ENCODE measurements at places on chromosomes 7 and 10.

DNA sequence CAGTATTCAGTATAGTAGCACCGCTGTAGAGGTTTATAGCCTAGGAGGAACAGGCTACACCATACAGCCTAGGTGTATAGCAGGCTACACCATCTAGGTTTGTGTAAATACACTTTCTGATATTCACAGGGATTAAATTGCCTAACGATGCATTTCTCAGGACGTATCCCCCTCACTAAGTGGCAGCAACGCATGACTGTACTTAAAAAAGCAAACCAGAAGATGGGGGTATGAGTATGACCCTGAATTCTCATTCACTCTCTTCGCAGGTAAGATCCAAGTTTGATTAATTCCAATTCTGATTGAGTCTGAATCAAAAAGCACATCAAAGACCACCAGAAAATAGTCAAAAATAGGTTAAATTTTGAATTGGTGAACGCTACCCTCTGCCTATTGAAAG lies 972 bp downstream of the ORC5 start:
- DNase-seq, result no peak

GRCh38 chr7:99521399-99521798 lies 16.9 kb downstream of the ZKSCAN5 start:
- DNase-seq, result no peak

- DNase-seq, result peak; percentile 65
Observed at GRCh38 chr10:110918269-110918642, 724 bp downstream of the BBIP1 start.

DNA sequence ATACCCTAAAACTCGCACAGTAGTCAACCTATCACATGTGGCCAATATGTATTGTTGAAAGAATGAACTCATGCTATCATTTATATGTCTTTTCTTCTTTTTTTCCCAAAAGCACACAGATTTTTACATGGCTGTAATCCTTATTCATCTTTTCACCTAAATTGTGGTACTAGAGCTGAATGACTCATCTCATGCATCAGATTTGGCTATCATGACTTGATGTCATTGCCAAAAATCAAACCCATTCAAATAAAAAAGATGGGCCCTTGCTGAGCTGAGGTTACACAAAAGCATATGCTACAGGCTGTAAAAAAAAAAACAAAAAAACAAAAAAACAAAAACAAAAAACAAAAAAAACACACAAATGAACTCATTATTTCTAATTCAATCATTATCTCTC lies 3.3 kb upstream of the LMOD2 start:
- no peak for DNase-seq

DNA sequence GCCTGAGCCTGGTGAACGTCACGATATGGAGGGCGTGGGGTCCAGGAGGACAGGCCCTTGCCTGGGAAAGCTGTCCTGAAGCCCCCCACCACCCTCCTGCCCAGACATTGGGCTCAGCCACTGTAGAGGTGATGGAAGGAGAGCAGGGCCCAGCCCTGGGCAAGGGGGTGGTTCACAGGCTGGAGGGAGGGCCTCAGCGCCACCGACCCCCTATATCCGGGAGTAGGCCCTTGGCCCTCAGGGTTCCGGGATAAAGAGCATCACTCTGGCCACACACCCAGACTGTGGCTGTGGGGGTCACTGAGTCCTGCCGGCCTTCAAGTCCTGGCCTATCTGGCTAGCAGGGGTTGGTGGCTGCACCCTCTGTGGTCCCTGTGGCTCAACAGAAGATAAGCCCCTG lies 55.3 kb upstream of the GTF2IRD1 start:
- no peak for DNase-seq

- no peak for DNase-seq
Observed at GRCh38 chr10:103064956-103065355, 128.1 kb downstream of the NT5C2 start.

DNA sequence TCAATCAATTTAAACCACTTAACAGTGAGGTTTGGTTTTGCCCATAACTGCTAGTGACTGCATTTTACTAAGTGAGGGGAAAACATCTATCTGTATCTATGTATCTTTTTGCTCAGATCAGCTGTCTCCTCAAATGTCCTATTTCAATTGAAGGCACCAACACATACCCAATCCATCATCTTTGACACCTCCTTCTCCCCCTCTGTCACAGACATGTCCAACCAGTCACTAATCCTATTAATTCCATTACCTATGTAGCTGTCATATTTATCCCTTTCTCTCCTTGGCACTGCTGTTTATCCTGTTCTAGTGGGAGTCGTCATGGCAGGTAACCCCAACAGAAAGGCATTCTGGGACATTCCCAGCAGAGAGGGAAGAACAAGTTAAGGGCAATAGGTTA lies 975.2 kb upstream of the AUTS2 start:
- no peak for DNase-seq

DNA sequence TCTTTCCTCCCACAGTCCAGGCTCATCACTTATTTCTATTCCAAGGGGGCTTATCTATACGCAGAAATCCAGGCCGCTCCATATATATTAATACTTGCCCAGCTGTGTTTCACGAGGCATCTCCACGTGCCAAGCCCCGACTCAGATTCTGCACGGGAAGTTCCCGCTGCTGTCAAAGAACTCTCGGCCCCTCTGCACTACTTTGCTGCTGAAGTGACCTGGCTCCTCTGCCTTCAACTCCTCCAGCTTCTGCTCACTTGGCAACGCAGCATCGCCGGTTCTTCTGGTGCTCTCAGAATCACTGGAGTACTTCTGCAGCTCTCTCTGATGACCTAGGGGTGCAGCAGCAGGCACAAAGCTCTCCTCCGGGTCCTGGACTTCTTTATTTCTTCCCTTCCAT lies 9.7 kb upstream of the CHST12 start:
- DNase-seq, result no peak

- DNase-seq, result no peak
Observed at GRCh38 chr7:141452911-141453310, 98.3 kb upstream of the AGK start.

DNA sequence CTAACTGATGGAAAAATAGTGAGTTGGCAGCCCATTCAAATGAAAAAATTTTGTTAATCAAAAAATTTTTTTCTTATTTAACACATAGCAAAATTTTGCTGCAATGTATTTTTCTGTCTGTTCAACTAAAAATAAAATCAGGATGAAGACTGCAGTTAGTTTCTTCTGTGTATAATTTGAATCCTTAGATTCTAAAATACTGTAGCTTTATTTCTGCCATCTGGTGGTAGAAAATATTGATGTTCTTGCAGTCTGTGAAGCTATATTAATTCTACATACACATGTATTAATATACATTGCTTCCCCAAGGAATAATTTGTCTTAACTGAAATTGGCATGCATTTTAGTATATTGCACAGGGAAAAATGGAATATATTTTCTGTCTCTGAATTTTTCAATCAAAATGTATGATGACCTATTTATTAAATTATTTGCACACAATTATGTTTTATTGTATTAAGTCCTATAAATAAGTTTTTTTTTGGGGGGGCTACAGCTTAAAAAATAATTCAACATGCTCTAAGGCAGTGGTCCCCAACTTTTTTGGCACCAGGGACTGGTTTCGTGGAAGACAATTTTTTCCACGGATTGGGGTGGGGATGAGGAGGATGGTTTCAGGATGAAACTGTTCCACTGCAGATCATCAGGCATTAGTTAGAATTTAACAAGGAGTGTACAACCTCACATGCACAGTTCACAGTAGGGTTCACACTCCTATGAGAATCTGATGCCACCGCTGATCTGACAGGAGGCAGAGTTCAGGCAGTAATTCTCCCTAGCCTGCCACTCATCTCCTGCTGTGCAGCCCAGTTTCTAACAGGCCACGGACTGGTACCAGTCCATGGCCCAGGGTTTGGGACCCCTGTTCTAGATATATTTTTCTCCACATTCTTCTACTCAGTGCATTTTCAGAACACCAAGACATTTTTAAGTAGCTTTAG lies 119.4 kb downstream of the GNAT3 start:
- DNase-seq, result no peak

GRCh38 chr10:60735244-60735643 lies 43.0 kb upstream of the CDK1 start:
- DNase-seq, result no peak

DNA sequence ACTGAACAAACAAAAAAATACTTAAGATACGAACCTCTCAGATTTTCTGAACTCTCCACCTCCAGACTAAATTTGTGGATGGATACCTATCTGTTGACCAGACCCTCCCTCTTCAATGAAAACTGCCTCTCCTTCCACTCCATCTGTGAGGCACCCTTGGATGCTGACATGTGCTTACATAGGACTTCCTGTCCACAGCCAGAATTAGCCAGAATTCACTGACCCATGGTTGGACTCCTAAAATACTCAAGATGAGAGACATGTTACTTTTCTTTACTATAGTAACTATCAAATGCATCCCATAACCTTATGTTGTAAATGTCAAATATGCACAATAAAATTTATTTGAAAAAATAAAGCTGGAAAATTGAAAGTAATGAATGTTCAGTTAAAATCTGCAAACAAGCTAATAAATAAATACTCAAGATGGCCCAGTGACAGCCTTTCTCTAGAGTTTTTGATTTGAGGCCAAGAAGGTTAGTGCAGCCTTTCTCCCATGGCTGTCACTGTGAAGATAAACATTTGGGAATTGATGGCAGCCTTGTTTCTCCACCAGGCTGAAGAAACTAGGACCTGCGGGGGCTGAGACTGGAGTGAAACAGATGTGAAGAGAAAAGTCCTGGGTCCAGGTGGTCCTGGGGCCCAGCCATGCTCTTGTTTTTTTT lies 287.0 kb downstream of the ZEB1 start:
- DNase-seq, result no peak

DNA sequence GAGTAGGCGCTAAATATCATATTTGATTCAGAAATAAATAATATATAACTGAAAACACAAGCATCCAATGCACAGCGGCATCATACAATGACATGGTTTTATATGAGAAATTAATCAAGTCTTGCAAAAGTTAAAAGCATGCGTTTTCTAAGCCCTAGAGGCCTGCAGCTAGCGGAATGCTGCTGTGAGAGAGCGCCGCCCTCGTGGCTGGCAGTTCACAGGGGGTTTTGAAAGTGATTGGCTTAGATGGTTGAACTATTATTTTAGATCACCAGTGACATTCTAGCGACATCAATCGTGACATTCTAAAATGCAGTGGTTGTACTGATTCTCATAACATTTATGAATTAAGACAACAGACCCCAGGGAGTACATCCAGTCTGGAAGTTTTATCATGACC lies 235.2 kb upstream of the MGMT start:
- no peak for DNase-seq

DNA sequence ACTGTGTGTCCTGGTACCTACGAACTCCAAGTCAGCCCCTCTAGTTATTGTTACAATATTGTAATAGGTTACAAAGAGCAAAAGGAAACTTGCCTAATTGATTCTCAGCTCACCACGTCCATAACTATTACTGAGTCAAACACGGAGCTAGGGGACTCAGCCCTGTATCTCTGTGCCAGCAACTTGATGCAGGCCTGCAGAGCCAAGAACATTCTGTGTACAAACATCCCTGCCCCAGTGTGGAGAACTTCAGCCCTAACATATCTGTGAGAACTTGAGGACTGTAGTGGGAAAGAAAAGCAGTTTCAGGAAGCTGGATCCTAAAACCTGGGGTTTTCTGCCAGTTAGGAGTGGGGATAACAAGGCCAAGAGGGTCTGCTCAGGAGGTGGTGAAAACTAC lies 114.9 kb upstream of the PRSS58 start:
- no peak for DNase-seq

DNA sequence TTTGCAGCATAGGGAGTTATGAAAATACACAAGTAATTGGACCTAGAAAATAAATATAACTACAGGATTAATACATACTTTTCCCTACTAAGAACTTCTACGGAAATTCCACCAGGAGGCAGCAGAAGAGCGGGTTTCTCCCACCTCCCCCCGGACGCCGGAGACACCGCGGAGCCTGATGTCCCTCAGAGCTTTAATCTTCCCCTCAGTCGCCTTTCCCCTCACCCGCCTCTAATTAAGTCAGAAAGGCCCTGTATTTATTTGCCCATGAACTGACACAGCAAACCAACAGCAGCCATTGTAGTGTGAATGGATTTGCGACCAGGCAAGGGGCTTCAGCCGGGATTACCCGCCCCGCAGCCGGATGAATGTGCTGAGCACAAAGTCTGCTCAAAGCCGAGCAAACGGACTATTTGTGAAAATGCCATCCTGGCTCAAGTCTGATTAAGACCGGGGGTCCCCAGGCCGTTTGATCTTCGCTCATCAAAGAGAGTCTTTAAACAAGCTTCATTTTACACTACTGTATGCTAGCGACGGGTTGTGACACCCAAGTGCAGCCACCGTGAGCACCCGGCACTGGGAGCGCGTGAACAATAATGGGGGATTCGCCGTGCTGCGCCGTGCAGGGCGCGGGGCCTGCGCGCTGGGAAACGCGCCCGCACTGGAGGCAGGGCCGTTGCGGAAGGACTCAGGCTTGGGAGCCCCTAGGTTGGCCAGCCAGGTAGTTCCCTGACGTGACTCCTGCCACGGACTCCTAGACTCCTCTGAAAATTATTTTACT lies 5.6 kb upstream of the DKK1 start:
- no peak for DNase-seq

- DNase-seq, result no peak
Observed at GRCh38 chr10:124125305-124126116, 32.1 kb upstream of the CHST15 start.

- no peak for DNase-seq
Observed at GRCh38 chr10:75165684-75166622, 44.6 kb upstream of the VDAC2 start.

GRCh38 chr10:30825495-30825894 lies 195.9 kb upstream of the LYZL2 start:
- DNase-seq, result no peak

DNA sequence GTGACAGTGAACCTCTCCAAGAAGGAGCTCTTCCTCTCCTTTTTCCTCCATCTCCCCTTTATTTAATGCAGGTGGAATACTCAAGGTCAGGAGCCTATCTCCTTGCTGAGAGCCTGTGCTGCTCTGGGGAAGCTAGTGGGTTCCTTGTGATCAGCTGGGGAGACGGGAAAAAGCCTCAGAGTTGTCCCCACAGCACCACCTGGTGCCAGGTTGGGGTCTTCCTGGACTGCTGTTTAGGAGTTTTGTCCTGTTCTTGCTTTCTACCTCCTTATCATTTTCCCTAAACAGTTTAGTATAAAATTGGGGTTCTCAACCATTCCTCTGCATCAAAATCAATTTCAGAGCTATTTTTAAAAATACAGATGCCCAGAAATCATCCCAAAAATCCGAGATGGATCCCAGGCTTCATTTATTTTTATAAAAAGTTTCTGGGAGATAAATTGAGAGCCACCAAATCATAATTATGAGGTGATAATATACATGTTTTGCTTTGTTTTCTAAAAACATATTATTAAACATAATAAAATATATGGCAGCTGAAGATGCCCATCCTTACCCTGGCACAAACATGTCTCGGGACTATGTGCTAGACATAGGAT lies 44.3 kb downstream of the MACC1 start:
- peak; percentile 54 for DNase-seq

DNA sequence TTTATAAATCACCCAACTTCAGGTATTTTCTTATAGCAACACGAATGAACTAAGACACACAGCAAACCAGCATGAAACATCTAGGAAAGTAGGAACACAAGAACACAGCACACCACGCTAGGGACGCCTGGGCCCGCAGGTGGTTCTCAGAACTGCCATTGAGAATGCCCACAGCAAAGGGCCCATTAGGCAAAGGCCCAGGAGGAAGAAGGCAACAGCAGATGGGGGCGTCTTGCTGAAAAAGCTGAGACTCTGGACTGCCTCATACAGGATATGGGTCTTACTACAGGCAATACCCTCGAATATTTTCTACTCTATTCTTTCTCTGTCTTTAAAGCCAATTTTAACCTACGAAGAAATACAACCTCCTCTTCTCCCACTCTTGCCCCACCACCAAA lies 77.3 kb downstream of the PARD3 start:
- no peak for DNase-seq
